Putamen (tissue), 1 donor: ENCODE measurements at places on chromosomes 5 and 9.

- DNase-seq: no peak
These were observed 1236.0 kb downstream of the MAT2B start for GRCh38 chr5:164741376-164741775.

GRCh38 chr5:92371171-92371888 is 988.2 kb upstream of the ARRDC3 start:
- no peak for DNase-seq

- DNase-seq: no peak
These were observed 6.8 kb downstream of the OBP2A start for GRCh38 chr9:135552698-135553171.

GRCh38 chr9:135045264-135045927 is 42.1 kb upstream of the OLFM1 start:
- no peak for DNase-seq

DNA sequence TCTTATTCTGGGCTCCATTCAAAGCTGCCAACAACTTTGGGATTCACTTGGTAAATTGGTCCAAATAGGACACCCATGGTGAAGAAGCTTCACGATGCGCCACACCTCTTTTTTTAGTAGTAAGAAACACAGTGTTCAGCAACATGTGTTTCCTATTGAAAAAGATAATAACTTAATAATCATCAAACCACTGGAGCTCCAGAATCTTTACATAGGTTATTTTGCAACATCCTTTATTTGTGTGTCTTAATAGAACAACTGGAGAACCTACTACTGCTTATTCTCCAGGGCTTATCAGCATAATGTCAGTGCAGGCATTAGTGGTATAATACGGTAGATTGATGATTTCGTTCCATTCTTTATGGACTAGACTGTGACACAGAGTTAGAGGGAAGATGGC is 63.3 kb upstream of the DAPK1 start:
- no peak for DNase-seq

DNA sequence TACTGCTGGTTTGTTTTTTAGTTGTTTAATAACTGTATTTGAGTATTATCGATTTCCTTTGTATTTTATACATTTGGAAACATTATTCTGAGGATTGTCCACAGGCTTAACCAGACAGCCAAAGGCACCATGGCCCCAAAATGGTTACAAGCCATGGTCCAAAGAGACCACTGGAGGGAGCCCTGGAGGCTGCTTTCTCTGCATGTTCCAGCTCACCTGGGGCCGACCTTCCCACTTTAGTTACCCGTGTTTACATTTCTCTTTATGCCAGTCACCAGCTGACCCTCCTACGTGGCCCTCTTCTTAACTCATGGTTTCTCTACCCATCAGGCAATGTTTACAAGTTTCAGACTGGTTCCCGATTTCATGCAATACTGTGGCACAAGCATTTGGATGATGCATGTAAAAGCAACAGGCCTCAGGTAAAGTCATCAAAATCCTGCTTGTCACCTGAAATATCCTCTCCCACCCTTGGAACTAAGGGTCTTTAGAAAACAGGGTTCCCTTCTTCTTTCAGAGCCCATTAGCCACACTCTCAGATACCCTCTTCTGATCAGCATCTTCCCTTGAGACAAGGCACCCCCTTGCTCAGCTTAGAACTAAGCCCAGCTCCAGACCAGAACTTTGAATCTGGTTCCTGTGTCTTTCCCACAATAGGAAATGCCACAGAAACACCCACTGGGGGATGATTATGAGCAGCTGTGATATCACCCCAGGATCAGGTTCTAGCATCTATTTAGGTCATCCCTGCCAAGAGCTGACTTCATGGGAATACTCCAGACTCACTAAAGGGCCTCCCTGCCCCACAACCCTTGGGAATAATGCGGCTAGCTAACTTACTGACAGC is 49.9 kb upstream of the GARNL3 start:
- no peak for DNase-seq

DNA sequence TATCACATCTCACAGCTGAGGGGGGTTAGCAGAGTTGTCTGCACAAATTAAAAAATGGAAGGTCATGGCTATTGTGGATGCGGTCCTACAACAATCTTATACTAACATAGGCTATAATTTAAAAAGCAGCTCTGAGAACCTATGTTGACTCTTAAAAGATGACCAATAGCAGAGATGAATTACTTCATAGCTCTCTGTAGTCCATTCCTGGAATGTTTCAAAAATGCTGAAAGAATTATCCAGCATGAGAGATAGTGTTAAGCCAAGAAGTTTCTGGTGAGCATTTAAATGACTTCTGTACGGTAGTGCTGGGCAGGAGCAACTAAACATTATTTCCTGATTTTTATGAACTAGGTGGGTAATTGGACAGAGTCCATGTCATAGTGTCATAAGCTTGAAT is 218.2 kb upstream of the NUDT12 start:
- DNase-seq: no peak

GRCh38 chr5:141560725-141561483 is 57.9 kb downstream of the DIAPH1 start:
- DNase-seq: peak; percentile 96

DNA sequence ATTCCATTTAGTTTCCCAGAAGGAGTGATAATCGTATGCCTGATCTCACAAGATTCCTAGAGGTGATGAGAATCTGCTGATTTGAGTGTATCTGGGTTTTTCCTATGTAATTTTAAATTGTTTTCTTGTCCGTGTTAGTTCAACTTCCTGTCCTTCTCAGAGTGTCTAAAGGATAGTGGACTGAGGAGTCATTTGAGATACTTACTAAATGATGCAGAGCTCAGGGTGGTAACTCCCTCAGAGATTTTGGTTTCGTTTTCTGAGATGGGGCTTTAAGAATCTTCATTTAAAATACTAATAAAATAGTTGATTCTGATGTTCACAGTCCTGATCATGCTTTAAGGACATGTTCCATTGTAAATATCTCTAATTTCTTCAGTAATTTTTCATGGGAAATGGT is 30.3 kb downstream of the MELK start:
- DNase-seq: no peak

GRCh38 chr5:150068961-150069645 is 17.3 kb downstream of the CSF1R start:
- DNase-seq: no peak
